ENCODE measurements at places on chromosomes 11 and 22.

- no peak for DNase-seq
Measured at GRCh38 chr11:107590460-107591377, at the start of gene ELMOD1. TSS of gene ELMOD1 (plus strand) at chr11:107591147. CDS start at chr11:107618190, 27,043 bp downstream.

DNA sequence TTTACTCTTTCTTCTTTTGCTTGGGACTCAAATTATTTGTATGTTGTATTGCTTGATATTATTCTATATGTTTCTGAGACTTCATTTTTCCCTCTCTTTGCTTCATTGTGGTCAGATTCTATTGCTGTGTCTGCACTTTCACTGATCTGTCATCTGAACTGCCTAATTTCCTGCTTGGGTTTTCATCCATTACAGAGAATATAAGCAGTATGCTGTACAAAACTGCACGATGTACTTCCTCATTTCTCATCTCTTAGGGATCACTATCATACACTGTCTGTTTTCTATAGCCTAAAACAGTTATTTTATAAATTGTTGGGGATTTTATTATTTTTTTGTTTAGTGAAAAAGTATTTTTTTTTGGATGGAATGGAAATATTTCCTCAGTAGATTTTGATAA lies 736.7 kb upstream of the ANO5 start:
- no peak for DNase-seq

GRCh38 chr11:101863361-101863760 lies 51.4 kb upstream of the CEP126 start:
- no peak for DNase-seq

DNA sequence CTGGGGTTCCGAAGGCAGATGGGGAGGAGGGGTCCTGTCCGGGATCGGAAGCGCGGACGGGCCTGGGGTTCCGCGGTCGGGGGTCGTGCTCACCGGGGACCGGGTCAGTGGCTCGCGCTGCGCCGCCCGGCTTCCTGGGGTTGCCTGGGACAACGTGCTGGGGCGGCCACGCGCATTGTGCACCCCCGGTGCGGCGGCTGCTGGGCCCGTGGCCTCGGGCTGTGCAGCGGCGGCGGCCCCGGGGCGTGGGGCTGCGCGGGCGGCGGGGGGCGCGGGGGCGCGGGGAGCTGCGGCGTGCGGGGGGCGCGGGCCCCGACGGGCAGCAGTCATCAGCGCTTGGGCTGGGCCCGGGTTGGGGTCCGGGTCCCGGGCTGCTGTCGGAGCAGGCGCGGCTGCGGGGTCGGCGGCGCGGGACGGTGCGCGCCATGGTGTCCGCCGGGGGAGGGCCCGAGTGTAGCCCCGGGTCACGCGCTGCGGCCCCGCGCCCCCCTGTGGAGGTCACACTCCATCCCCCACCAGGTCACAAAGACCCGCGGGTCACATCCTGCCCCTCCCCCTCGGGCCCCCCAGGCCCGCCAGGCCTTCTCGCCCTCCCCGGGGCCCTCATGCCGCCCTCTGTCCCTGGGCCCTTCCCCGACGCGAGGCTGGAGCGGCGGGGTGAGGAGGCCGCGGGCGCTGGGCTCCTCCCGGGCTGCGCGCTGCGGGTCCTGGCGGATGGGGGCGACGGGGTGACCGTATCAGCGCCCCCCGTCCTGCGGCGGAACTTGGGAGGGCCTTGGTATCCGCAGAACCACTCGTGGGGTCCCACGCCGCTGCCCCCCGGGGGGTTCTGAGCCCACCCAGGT lies at the start of gene TTLL8:
TSS of gene TTLL8 (minus strand) at position 238 of the 845 bp plus-strand sequence.
- DNase-seq: no peak

DNA sequence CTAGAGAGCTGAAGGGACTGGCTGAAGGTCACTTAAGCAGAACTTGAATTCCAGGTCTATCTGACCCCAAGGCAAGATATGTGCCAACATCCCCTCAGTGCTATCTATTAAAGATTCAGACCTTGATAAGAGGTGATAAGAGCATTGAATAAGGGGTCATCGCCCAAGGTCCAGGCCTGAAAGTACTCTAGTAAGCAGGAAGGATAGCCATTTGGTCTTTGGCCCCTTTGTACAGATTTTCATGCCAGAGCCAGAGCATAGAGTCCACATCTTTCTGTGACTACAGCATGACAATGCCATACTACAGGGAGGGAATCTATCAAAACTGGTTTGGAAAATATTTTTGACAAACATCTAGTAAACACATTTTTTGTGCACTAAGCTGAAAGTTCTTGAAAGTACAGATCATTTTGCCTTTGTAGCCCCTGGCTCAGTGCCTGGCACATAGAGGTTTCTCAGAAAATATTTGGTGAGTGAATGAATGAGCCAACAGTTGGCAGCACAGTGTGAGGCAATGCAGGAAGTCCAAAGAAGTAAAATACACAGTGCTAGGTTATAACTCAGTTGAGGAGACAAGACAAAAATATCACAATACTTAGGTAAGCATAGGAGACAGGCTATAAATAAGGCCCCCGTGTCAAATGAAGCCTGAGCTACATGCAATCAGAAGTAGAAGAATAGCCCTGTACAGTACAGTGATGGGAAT lies 15.1 kb upstream of the RRAS2 start:
- no peak for DNase-seq

GRCh38 chr22:36374603-36375024 lies 13.2 kb downstream of the MYH9 start:
- DNase-seq: no peak

GRCh38 chr11:32256466-32256865 lies 165.6 kb downstream of the RCN1 start:
- DNase-seq: no peak

DNA sequence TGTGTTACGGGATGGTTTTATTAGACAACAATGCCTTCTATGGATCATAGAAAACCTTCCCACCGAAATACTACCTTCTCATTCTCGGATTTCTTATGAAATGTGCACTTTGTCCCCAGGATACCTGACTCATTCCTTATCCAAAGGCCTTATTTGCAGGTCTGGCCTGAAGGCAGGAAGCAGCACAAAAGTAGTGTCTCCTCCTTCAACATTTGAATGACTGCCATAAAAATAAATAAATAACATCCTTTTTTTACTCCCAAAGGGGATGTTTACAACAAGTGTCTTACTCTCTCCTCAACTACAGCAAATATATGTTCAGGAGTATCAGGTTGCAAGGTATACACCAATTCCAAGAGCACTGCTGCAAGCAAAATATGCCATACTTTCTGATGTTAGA lies 41.6 kb upstream of the PAK1 start:
- DNase-seq: no peak

- DNase-seq: no peak
Measured at GRCh38 chr22:25638638-25639037, 74.2 kb downstream of the GRK3 start.

DNA sequence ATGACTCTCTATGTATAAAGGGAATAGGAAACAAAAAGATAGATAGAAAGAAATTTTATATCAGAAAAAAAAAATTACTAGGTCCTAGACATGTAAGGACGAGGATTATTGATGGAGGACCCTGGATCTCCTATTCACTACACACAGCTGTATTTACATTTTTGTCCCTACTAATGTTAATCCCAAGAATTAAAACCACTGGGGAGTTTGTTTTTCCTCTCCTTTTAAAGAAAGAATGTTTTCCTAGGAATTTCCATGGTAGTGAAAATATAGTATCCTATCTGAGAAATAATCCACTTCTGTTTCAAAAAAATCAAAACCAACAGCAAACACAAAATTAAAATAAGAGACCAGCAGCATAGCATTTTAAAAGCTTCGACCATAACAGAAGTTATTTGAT lies 41.1 kb downstream of the PDGFD start:
- DNase-seq: no peak

DNA sequence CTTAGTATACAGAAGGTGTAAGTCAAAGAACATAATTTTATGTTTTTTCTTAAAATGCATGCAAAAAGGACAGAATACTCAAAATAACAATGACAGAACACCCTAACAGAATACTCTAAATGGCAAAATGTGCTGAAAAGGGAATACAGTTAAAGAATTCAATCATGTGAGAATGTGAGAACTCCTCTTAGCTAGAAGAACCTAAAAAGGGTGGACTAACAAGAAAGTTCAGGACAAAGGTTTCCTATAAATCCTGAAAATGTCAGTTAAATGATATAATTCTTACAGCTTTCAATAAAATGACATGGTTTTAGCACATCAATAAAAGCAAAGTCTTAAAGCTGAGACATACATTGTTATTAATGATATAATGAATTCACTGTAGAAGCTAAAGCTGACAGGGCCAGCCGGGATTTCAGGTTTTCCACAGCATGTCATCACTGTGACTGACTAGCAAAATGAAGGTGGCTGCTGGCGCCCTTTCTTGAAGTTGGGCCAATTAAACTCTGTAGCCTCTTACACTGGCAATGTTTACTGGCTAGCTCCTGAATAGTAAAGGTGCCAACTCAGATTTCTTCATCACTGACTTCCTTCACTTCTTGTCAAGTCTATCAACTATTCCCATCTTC lies 244.4 kb downstream of the TTC28 start:
- no peak for DNase-seq

GRCh38 chr11:2586087-2586792 lies 113.6 kb downstream of the KCNQ1OT1 start:
- no peak for DNase-seq

- no peak for DNase-seq
Measured at GRCh38 chr11:123145661-123146060, 49.4 kb downstream of the CLMP start.

- DNase-seq: no peak
Measured at GRCh38 chr22:35641494-35642120, 6.6 kb upstream of the APOL6 start.

DNA sequence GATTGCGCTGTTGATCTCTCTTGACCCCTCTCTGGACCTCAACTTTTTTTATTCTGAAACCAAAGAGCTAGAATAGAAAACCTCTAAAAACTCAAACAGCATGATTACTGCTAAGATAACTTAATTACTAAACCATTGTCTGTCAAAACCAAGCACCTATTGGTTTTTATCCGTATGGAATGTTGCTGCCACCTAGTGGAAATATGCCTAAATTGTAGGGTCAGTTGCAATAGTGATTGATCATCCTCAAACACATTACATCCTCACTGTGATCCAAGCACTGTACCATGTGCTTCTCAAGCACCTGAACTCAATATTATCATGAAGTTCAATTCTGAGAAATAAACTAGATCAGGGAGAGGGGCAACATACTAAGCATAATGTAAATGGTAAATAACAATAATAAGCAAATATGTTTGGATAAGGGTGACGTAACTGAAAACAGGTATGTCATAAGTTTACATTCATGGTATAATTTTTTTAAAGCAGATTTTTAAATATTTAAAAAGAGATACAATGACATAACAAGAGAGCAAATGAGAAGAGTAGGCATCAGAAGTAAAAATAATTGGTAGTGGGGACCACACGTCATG lies 3.8 kb upstream of the OR5A2 start:
- DNase-seq: no peak

DNA sequence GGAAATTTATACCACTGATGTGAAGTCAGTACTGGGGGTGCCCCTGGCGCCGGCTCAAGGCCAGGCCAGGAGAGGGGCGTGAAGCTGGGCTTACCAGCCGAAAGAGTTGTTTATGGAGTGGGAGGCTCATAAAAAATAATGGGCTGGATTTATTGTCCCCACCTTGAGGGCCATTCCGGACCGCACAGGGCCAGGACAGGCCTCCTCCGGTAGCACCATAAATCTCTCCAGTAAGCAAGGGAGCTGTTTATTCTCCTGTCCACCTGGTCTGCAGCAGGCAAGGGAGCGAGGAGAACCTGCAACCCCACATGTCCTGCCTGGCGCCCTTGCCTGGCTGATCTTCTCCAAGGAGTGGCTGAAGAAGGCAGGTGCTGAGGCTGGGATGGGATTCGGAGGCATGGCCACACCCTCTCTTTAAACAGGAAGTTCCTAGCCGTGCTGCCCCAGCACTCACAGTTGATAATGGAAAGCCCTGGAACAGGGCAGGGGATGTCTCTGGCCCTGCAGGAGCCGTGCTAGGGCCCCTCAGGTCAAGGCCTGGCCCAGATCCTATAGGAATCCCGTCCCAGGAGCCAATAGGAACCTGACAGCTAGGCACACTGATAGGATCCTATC lies 65.1 kb downstream of the SCUBE1 start:
- no peak for DNase-seq

DNA sequence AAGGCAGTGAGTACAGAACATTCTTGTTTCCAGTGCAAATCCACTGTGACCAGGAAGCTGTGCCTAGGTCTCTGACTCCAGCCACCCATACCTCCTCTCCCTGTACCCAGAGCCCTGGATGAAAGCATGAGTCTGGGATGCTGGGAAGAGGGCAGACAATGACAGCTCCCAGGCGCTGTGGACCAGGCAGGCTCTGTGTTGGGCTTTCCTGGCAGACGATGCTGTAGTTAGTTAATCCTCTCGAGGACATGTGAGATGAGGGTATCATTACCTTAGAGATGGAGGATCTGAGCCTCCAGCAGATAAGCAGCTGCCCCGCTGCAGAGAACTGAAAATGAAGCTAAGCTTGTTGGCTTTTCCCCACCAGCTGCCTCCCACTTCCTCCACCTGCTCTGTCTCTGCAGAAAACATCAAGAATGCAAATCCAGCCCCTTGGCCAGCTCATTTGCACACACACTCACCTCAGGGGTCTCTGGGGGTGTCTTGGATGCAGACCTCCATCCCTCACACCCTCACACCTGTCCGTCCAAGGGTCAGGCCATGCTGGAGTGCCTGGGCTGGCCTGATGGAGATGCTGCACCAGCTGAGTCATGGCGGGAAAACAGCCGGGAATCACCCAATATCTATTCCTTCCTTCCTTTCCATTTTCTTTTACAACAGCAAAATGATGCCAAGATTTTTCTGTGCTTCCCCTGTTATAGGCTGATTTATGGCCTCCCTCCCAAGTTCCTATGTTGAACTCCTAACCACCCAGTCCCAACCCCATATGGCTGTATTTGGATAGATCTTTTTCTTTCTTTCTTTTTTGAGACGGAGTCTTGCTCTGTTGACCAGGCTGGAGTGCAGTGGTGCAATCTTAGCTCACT lies 94.9 kb upstream of the SEPTIN5 start:
- DNase-seq: no peak

GRCh38 chr11:83971063-83971462 lies 684.9 kb upstream of the CCDC90B start:
- no peak for DNase-seq
